ENCODE measurements at places on chromosomes 1 and 21.

GRCh38 chr1:23793861-23794731, 3.2 kb downstream of the LYPLA2 start:
- no peak for DNase-seq

GRCh38 chr1:223233410-223234169, 90.5 kb upstream of the TLR5 start:
- DNase-seq, result no peak

GRCh38 chr1:6577831-6578525, 1.8 kb upstream of the ZBTB48 start:
- DNase-seq, result no peak

DNA sequence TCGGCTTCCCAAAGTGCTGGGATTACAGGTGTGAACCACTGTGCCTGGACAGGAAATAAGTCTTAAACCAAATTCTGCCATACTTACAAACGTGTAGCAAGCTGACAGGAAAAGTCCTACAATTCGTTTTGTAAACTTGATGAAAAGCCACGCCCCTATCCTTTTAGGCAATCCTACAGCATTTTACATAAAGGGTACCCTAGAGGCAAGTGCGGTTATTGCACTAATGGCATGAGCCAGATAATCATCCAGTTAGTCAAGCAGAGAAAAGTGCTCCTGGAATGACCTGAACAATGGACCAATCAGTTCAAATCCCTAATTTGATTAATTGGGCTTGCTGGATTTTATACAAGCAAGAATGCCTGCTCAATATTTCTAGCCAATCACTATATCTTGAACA, 338.2 kb downstream of the KIF26B start:
- no peak for DNase-seq

- no peak for DNase-seq
These were observed 22.5 kb upstream of the SRP9 start for GRCh38 chr1:225754940-225755641.

GRCh38 chr1:50139339-50140181, 30.8 kb downstream of the ELAVL4 start:
- no peak for DNase-seq

All from right renal cortex interstitium (tissue), 3 donors.